ENCODE measurements at places on chromosomes 6 and 20.

DNA sequence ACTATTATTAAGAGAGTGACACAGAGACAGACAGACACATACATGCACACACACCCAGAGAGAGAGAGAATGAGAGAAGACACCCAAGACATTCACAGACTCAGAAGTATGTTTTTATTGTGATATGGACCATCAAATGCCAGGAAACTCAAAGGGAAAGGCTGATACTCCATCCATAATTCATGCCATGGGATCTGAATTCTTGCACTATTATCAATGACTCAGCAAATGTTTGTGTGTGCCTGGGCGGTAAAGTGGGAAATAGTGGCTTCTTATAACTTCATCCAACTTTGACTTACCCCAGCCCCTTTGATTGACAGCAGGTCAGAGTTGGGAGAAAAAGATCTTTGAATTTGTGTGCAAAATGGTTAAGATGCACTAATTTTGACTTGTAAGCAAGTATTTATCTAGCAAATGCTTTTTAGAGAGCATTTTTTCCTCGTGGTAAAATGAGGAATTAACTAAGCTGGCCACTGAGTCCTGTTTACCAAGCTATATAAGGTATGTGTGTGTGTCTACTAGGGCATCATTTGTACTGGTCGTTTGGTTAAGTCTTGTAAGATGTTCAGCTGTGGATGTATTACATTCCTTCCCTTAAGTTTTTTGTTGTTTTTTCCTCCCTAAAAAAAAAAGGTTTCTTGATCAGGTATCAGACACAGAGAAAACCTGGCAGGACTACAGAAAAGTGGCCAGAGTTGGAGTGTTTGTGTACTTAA lies 3.0 kb upstream of the CCN2 start:
- DNase-seq, result no peak

GRCh38 chr6:144741659-144742058 lies 456.5 kb downstream of the UTRN start:
- no peak for DNase-seq

DNA sequence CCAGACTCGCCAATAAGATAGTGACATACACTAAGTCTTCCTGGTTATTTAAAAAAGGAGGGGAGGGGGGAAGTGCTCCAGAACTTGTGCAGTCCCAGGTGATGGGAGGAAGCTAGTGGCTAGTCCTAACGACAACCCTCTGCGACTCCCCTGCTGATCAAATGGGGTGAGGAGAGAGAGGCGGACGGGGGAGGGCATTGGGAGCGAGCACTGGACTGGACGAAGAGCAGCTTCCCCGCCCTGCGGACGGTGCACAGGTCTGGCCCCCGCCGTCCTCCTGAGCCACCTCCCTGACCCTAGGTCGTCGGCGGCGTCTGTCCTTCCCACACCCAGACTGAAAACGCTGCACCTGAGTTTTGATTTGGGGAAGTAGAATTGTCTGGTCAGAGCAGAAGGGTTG lies 2.2 kb upstream of the OLIG3 start:
- DNase-seq, result no peak

DNA sequence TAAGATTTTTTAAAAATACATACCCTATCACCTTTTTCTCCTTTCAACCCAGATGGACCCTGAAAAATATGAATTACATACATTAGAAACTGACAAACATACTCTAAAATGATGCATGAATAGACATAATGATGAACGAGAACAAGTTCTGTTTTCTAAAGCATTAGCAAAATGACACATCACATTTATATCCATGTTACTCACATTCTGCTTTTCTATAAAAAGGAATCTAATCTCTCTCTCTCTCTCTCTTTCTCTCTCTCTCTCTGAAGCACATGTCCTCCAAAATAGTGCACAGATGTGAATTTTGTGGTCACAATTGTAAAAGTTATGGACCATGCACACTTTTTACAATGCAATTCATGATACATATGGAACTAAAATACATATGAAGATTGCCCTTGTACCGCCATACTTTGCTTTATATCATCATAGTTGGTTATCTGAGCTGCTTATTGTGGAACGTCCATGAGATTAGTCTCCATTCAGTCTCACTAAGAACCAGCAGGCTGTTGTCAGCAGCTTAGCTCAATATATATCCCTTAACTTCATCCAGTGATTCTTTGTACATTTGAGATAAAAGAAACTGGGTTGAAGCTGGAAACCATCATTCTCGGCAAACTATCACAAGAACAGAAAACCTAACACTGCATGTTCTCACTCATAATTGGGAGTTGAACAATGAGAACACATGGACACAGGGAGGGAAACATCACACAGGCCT lies 114.2 kb downstream of the COL12A1 start:
- DNase-seq, result no peak

- no peak for DNase-seq
These were observed 26.2 kb upstream of the MMP24 start for GRCh38 chr20:35200267-35200666.

DNA sequence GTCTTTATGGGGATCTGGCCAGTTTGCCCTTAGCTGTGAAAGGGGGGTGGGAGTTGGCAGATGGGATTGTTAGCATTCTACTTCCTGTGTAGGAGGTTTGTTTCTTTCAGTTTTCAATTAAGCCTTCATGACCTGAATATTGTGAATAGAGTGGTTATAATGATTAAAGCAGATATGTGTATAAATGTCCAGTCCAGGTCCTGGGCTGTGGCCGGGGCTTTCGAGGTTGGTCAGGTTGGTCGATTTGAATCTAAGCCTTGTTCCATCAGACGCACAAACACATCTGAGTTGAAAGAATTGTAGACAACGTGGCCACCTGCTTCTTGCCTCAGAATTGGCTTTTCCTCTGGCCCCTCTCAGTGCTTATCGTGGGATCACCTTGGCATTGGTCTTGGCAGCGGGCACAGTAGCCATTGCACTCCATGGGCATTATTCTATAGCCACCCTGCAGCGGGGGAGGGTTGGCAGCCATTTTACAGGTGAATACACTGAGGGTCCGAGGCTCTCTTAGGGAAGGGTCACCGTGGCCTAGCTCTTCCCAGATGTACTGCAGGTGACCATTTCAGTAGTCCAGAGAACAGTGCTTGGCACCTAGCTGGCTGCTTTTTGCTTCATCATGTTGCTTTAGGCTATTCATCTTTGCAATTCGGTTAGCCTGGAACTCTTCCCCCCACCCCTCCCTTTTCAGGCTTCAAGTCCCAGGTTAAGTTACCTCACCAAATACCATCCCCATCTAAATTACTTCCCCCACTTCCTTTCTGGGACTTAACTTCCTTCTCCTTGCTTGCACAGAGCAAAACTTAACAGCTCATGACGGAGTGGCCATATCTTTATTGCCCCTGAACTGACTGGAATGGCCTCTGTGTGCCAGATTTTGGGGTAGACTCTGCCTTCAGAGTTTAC lies 1.1 kb downstream of the RNF114 start:
- DNase-seq, result no peak

GRCh38 chr6:16493112-16493511 lies 254.7 kb downstream of the GMPR start:
- DNase-seq, result no peak

GRCh38 chr20:45946149-45946970 lies 11.9 kb downstream of the PCIF1 start:
- DNase-seq, result no peak

DNA sequence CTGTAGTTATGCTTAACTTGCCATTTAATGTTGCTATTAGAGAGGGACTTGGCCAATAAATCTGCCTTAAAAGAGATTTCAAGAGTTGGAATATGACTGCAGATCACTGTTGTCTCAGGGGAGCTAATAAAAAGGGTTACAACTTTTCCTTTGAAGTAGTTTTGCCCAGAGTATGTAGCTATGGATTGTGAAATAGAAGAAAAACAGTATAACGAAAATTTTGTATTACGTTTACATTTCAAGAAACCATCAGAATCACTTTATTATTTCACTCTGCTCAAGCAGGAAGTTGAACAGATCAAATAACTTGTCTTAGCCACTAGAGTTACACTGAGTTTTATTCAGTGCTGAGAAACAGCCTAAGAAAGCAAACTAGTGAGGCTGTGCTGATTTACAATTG lies 3.0 kb upstream of the ZSCAN26 start:
- no peak for DNase-seq

GRCh38 chr6:22271081-22271480 lies 25.8 kb downstream of the PRL start:
- no peak for DNase-seq

- DNase-seq, result no peak
These were observed 1.7 kb downstream of the SDCBP2 start for GRCh38 chr20:1327241-1327653.

GRCh38 chr20:14553774-14554534 lies 216.5 kb upstream of the FLRT3 start:
- DNase-seq, result no peak

DNA sequence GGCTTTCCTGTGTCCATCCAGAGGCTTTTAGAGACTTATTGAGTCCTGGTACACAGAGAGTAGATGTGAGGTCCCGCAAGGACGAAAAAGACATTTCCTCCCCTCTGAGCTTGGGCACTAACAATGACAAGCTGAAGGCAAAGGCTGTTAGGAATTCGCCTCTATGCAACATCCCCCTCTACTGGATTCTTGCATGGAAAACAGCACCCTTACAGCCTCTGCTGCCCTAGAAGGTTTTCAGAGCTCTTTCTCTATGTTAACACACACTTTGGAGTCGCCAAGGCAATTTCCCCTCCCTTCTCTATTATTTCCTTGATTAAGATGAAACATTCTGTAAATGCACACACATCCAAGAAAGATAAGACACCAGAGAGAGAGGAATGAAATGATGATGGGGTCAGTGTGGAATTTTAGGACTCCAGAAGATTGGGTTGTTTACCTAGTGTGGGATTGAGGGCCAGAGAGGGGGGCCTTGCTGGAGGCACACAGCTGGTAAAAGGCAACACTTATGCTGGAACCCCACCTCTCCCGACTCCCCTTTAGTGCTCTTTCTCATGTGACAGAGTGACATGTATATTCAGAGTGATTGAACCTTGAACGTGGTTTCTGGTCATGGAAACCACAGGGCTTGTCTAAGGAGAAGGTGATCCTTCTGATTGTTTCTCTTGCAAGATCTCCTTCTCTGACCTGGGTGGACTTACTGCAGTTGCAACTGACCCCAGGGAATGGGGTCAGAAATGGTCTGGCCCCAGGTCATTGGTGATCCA lies 300.7 kb downstream of the CLIC5 start:
- DNase-seq, result peak; percentile 51

DNA sequence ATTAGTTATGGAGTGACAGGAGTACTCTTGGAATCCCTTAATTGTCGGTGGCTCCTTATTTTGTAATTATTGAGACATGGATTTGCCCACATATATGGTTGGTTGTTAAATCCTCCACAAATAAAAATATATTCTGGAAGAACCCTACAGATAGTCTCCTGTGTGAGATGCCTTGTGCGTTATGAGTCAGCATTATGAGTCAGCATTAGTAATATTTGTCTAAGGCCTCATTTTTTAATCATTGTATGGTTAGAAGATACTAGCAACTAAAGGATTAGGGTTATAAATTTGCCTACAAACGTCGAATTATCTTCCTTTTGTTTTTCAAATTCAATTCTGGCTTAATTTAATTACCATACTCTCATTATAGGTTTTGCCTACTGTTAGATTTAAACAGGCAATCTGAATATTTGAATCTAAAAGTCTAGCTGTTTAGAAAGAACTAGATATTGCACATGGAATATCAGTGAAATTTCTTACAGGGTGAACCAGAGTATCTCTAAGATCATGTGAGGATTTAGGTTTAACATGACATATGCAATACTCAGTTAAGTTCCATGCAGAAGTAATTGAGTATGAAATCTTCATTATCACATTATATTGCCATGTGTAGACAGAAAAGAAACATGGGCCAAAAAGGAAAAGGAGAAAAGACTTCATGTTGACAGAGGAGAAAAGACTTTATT lies 5.9 kb downstream of the C6orf58 start:
- DNase-seq, result no peak

DNA sequence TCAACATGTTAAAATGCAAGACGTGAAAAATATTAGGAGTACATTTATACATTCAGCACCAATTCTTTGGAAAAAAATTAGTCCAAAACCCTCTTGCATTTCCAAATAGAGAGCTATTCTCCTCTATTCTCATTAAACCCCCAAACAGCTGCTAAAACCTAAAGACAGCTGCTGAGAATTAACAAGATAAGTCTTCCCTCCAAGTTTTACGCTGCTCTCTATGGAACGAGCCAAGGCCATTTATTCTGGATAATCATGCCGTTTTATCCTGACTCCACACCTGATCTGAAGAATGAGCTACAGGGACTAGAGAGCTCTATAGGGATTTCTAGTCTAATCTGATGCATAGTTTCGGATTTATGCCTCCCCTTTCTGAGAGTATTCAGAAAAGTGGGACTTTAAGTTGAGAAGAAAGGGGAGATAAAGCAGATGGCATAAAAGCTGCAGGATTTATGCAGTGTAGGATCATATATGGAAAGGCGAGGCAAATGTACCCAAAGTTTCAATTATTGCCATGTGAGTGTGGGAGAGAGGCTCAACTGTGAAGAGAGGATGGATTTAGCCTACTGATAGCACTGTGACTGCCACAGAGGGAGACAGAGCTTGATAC lies 64.7 kb upstream of the HS3ST5 start:
- no peak for DNase-seq

DNA sequence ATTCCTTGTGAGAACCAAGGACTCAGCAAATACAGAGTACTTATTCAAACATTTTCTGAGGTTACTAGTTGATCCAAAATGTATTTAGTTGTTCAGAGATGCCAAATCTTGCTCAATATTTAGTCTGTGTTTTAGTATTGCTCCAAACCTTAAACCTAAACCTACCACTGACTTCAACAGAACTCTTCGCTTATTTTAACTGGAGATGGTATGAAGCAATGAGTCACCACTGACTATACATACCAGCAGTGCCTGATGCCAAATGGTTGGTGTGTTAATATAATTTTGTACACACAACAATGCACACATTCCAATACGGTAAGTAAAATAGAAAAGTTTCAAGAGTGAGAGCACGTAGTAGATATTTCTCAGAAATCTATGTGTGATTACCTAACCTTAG lies 1.9 kb upstream of the SPTLC3 start:
- DNase-seq, result no peak

DNA sequence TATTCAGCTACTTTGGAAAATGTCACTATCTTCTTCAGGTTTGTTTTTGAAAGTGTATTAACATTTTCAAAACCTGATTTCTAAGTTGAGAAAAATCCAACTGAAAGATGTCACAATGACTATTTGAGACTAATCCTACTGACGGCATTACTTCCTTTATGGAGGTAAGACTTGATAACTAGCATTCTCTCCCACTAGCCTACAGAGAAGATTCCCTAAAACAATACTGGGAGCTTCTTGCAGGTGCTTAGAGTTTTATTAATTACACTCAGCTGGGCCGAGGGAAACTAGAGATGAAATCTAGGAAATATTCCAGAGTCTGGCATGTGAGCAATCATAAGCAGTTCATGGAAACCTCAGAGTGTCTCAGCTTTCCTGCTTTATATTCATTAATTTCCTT lies 114.0 kb downstream of the LCA5 start:
- no peak for DNase-seq

DNA sequence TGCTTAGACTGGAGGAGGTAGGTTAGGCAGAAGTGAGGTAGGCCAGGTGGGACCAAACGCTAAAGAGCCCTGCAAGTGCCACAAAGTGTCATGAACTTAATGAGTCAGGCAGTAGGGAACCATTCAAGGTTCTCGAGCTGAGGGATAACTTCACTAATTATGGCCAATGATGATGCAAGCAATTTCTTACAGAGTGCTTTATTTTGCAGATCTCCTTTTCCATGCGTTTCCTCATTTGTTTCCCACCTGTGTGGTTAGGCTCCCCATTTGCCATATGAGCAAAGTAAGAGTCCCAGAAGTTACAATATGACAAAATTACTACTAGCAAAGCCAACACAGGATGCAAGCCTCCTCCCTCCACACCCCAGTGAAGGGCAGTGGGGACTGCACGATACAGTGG lies 36.5 kb upstream of the PSMF1 start:
- DNase-seq, result no peak
